Activated CD4-positive, alpha-beta T cell treated with anti-CD3 and anti-CD28 coated beads for 36 hours (primary cell): ENCODE measurements at places on chromosomes 6 and 20. TPM values are rescaled to one million over a fixed set of nuclear protein-coding genes. Genes with fewer than 3 reads are reported as not detected.

The OR2B6 gene
- total RNA-seq, result not detected

The CLDN20 gene
- total RNA-seq, result not detected

GRCh38 chr6:137910424-137910834, 43.4 kb downstream of the TNFAIP3 start:
- DNase-seq, result no peak

DNA sequence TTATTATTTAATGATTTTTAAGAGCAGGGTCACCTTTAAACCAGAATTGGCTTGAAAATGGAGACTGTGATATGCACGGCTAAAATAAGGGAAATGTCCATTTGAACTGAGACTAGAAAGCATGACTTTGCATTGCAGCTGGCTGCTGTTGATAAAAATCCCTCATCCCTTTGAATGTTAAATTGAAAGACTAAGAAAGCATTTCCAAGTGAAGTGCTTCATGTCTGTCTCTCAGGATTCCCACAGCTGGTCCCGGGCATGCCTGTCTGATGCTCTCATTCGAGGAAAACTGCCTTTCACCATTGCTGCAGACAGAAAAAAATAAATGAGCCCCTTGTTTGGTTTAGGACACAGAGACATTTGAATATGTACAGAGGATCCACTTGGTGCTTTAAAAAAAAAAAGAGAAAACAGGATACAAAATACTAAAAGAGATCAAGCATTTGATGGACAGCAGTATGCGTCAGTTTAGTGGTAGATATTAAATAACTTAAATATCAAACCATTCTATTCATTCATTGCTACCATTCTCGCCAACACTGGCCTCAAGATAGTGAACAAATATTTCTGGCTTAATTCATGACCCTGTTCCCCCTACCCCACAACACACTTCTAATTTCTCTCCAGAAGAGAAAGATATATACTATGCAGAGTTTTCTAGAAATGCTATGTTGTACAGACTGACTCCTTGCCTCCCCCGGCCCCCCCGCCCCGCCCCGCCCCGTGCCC, 55.0 kb downstream of the TBC1D7 start:
- no peak for DNase-seq

GRCh38 chr20:1526310-1526709, 31.2 kb downstream of the SIRPD start:
- DNase-seq, result no peak

DNA sequence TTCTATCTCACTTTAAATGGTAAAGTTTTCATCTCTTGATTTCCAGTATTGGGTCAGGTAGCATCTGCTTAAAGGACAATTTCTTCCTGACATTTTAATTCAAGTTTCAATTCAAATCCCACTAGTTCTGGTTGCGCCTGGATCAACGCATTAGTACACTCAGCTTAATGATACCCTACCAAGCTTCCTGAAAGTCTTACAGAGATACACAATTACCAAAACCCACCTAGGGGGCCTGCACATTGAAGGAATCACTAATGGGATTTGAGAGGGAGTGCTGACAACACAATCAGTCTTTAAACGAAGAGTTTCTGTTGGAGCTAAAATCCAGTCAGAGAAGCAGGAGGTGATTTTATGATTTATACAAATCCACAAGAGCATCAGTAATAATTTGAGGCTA, 293.0 kb downstream of the PHF3 start:
- DNase-seq, result no peak

GRCh38 chr6:71287038-71287437, 1.6 kb upstream of the OGFRL1 start:
- no peak for DNase-seq
